ENCODE measurements at places on chromosomes 4 and X.

GRCh38 chr4:89653012-89653411 is 183.9 kb downstream of the SNCA start:
- DNase-seq = no peak

DNA sequence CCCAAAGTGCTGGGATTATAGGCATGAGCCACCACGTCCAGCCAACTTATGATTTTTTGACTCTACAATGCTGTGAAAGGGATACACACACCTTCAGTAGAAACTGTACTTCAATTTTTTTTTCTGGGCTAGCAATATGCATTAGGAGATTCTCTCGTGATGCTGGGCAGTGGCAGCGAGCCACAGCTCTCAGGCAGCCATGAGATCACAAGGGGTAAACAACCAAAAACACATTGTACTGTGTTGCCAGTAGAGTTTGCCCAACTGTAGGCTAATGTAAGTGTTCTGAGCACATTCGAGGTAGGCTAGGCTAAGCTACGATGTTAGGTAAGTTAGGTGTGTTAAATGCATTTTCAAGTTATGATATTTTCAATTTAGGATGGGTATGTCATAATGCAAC is 25.7 kb downstream of the RAB33A start:
- DNase-seq = no peak

DNA sequence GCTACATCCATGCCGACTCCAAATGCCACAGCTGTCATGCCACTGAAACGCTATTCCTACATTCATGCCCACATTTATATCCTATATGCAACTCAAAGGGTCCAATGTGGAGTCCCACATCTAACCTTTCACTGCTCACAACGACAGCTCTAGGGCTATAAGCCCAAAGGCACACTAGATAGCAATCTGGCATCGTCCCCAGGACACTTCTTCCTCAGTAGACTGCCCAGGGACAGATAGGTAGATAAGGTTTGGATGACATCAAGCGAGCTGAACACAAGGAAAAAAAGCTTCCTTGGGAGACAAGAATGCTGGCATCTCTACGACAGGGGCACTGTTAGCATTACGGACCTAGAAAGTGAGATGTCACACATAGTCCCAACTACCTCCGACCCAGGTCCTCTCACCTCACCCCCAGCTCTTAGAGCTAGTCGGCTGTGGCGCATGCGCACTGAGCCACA is 685 bp downstream of the RAB9B start:
- no peak for DNase-seq

DNA sequence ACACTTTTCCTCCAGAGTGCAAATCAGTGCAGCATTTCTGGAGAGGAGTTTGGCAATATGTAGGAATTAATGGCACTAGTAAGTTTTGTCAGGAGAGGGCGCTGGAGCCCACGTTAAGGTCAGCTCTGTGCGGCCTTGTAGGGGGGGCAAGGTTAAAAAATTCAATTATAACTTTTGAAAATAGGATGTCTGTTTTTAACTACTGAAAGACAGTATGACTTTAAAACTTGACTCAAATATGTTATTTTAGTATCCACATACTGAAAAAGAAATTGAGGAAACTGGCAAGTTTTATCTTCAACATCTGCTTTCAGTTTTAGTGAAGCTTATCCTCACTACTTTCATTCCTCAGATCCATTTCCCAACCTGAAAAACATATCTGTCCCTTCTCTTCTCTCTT is 30.9 kb upstream of the HSD17B13 start:
- DNase-seq = peak; percentile 31

- no peak for DNase-seq
These were observed 25.1 kb upstream of the CLDN34 start for GRCh38 chrX:9942086-9942485.

DNA sequence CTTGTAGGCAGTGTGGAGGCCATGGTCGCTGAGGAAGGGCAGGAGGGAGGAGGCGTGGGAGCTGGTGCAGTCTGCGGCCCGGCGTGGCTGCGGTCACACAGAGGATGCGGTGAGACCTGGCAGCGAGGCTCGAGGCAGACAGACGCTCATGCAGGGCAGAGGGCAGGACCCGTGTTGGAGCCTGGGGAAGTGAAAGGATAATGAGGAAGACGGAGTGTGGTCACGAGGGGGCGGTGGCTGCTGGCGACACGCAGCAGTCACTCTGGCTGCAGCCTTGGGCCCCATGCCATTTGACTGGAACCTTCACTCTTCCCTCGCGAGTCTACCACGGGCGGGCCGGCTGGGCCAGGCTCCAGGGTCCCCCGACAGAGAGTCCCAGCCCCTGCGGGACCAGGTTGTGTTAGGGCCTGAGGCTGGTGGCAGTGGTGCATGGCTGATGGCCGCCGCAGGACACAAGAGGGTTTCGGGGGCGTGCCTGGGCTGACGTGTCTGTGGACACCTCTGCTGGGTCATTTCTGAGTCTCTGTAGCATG is 68.8 kb upstream of the HGFAC start:
- DNase-seq = no peak

- no peak for DNase-seq
These were observed 52.2 kb downstream of the ABCG2 start for GRCh38 chr4:88106205-88106604.

DNA sequence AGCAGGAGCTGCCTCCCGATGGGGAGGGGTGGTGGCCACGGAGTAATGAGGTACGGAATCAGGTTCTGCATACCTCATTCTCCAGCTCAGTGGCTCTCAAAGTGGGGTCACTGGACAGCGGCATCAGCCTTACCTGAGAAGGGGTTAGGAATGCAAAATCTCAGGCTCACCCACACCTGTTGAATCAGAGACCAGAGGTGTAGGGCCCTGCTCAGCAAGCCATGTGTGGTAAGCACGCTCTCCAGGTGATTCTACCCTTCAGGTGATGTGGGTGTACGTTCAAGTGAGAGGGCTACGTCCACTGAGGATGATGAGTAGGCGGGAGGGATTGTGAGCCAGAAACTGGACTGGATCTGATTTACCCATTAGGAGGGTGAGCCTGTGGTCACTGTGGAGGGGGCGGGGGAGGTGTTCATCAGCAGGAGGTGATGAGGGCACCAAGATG is 65.8 kb downstream of the ANAPC4 start:
- no peak for DNase-seq

- no peak for DNase-seq
These were observed 51.1 kb upstream of the UNC5C start for GRCh38 chr4:95599777-95600400.

- DNase-seq = no peak
These were observed 841 bp downstream of the ACOT9 start for GRCh38 chrX:23742174-23742696.

GRCh38 chr4:56745042-56745441 is 63.9 kb upstream of the HOPX start:
- DNase-seq = no peak

DNA sequence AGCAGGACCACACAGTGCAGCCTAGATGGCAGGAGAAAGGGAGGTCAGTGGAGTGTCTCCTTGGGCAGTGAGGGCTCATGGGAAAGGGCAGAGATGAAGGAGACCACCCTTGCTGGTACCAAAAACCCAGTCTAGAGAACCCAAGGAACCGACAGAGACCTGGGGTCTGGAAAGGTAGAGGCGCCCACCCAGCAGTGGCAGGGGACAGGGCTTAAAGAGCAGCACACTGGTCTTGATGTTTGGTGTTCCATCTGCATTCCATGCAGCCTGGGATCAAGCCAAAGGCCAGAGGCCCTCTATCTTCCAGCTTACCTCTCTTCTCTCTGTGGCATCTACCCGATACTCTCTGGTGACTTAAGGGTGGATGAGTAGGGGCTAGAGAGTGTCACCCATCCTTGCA is 127.5 kb downstream of the PJA1 start:
- DNase-seq = no peak

DNA sequence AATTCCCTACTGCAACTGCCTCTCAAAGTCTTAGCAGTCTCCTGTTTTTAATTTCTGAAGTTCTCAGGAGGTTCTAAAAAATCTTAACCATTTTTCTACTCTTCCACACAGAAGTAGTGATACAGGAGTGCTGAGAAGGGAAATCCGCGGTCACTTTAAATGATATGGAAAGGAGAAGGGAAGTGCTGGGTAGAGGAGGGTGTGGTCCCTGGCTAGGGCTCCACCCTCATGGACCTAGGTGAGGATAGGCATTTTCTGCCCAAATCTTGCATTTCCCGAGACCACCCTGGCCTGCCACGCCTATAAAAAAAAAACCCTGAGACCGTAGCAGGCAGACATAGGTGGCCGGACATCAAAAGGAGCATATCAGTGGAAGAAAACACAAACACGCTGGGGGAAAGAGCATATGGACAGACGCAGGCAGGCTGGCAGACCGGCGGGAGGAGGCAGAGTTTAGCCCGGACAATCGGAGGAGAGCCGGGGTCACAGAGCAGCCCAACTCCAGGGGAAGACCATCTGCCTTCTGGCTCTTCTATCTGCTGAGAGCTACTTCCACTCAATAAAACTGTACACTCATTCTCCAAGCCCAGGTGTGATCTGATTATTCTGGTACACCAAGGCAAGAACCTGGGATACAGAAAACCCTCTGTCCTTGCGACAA is 85.7 kb downstream of the POU3F4 start:
- DNase-seq = no peak

DNA sequence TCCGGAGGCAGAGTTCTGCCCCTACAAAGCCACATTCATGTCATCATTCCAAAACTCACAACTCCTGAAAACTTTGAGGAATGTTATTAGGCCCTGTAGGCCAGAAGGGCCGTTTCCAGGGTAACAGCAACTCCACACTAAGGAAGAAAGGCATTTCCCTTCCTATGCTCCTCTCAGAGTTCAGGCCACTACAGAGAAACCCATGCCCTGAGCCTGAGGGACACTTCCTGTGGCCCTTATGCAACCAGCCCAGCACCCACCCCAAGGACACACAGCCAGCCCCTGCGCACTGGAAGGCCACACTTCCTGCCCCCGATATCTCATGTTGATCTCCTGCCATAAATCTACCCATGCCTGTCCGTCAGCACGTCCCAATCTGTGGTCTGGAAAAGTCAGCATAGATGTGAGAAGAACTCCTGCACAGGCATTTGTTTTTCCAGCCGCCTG is 289.3 kb downstream of the BCOR start:
- no peak for DNase-seq

- DNase-seq = no peak
These were observed 88.4 kb upstream of the SLC7A11 start for GRCh38 chr4:138330531-138330930.
